ENCODE measurements at places on chromosomes 1 and 21.

GRCh38 chr1:211687462-211688215 lies 12.2 kb upstream of the NEK2 start:
- no peak for DNase-seq

GRCh38 chr1:24928689-24929397 lies 1.2 kb downstream of the RUNX3 start:
- peak; percentile 57 for DNase-seq

DNA sequence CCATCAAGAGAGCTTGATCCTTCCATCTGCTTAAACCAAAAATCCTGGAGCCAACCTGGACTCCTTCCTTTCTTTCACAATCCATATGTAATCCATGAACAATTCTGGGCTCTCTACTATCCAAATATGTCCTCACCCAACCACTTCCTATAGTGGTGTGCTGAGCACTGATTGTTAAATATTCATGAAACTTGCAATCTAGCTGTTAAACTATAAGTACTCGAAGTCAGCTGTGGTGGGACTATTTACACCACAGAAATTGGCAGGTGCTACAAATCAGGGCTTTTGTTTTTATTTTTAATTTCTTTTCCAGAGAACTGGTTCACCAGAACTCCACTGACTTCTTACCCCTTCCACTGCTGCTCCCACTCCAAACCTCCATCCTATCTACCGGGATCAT lies 57.2 kb upstream of the KCND3 start:
- DNase-seq = no peak

DNA sequence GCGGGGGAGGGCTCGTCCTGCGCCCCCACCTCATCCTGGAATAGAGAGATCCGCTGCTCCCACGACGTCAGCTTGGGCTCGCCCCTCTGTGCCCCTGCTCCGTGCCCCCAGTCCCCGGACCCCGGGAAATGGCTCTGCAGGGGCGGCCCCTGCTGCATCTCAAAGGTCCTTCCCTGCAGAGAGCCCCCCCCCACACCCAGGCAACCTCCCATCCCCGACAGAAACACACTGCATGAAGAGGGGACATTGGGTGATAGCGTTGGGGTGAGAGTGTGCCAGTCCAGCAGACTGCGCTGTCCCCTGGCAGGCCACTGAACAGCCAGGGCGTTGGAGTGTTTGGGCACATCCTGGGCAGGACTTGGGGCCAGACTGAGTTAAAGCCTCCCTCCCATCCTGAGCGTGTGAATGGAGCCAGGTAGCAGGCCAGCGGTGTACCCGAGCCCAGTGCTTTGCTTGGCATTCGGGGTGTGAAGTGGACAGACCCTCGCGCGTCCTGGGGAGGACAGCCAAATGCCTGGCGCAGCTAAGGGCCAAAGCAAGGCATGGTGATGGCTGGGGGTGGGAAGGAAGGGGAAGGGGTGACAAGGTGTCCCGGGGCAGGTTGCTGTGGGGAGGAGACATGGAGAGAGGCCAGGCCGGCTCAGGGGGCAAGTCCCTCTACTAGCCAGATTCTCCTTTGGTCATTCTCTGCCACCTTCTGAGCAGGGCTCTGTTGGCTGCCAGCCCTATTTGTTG lies 633 bp upstream of the ETNK2 start:
- DNase-seq = no peak

DNA sequence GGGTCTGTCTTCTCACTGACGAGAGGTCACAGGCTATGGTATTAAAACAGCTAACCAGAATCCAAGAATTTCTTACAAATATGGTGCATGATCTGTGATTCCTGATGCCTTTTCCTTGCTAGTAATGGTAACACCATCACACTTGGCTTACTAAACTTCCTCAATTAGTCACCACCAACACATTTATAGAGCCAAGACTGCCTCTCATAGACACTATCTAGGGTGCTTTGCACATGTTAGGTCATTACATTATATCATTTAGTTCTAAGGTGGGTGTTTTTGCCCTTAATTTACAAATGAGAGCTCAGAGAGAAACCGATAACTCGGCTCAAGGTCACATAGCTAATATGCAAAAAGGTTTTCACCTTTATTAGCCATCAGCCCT lies 8.7 kb downstream of the KIF21B start:
- DNase-seq = no peak

DNA sequence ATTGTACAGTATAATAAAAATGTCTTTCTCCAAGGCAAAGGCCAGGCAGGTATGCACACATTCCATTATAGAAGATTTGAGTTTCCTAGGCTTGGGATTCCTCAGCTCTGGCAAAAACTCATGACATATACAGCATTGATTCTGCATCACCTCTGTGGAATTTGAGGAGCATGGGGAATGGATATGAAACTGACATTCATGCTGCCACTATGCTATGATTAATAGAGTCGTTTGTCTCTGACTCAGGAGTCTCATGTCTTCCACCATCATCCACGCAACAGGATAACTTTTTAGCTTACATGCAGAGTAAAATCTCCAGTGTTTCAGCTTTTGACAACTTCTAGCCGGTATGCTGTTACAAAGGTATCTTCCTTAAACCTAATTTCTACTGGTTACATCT lies 49.8 kb upstream of the ADORA3 start:
- DNase-seq = no peak

DNA sequence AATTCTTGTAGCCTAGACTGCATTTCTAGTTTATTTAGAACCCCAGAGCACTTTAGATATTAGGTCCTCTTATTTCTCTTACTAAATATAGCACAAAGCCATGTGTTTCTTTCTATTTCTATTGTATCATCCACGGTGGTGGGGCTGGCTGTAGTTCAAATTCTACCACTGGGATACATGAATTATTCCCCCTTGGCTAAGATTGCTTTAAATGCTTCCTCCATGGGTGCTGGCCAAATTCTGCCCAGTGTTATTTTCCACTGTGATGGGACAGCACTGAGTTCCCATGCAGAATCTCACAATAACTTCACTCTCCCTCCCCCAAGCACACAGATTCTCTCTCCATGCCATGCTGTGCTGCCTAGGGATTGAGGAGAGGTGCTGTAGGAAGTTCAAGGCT lies 41.5 kb upstream of the GBP6 start:
- DNase-seq = no peak

- peak; percentile 85 for DNase-seq
Observed at GRCh38 chr1:157505481-157506272, 46.6 kb downstream of the FCRL5 start.

GRCh38 chr1:210627755-210628154 lies 299.1 kb downstream of the HHAT start:
- DNase-seq = no peak
